Vagina (tissue), 2 donors: ENCODE measurements at places on chromosomes 5 and 9. TPM values are rescaled to one million over a fixed set of nuclear protein-coding genes. Genes with fewer than 3 reads are reported as not detected.

DNAJC18 gene
- 7.6 TPM for total RNA-seq

ANKRD34B gene
- total RNA-seq: not detected

IL9 gene
- total RNA-seq: not detected

TAS2R1 gene
- total RNA-seq: not detected

PRR16 gene
- 19.6 TPM for total RNA-seq
